Activated CD8-positive, alpha-beta memory T cell treated with anti-CD3 and anti-CD28 coated beads for 4 hours (primary cell): ENCODE measurements at places on chromosomes 6 and 20.

- DNase-seq: no peak
Measured at GRCh38 chr20:16537918-16538317, 35.3 kb downstream of the KIF16B start.

- peak; percentile 26 for DNase-seq
Measured at GRCh38 chr6:111874025-111874415, 768 bp upstream of the FYN start.

- DNase-seq: no peak
Measured at GRCh38 chr6:91664327-91664959, 1077.6 kb upstream of the MAP3K7 start.

DNA sequence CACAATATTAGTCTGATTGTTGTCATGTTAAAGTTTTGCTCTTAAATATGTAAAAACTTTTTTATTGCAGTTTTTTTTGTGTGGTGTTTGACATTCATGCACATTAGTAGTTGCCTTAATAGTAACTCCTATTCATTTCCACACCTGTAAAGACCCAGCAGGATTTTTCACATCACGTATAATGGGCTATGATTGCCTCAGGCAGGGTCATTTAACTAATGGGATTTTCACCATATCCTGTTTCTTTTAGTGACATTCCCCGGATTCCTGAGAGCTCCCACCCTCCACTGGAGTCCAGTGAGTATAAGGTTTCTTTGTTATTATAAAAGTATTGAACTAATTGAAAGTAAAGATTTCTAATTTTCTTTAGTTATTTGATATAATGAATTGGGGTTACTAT is 359.2 kb downstream of the RIMS1 start:
- DNase-seq: no peak

DNA sequence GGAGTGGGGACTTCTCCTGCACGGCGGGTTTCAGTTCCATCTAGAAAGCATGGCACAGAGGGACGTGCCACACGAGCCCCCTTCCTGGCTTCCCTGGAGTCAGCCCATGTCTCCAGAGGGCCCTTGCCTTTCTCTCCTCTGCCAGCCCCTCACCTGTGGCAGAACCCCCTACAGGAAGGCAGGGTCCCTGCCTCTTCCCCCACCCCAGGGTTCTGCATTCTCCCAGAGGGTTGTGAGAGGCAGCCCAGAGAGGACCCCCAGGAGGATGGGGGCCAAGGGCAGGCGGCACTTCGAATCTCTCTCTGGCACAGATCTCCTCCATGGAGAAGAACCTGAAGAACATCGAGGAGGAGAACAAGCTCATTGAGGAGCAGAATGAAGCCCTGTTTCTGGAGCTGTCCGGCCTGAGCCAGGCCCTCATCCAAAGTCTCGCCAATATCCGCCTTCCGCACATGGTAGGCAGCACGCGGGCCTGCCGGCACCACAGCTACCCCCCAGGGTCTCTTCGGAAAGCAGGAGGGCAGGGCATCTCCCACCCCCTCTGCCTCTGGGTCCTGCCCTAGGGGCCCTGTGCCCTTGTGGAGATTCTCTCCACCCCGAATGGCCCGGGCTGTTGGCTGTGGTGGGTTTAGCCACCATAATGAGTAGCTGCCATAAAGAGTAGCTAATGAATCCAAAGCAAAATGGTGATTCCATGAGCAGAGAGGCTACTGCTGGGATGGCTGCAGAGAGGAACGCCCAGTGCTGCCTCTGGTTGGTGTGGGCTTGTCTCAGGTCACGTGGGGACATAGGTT is 15.9 kb upstream of the PCMTD2 start:
- no peak for DNase-seq

- no peak for DNase-seq
Measured at GRCh38 chr6:3873051-3873450, 23.9 kb downstream of the FAM50B start.

GRCh38 chr20:48196001-48196400 is 410.7 kb upstream of the SULF2 start:
- no peak for DNase-seq

DNA sequence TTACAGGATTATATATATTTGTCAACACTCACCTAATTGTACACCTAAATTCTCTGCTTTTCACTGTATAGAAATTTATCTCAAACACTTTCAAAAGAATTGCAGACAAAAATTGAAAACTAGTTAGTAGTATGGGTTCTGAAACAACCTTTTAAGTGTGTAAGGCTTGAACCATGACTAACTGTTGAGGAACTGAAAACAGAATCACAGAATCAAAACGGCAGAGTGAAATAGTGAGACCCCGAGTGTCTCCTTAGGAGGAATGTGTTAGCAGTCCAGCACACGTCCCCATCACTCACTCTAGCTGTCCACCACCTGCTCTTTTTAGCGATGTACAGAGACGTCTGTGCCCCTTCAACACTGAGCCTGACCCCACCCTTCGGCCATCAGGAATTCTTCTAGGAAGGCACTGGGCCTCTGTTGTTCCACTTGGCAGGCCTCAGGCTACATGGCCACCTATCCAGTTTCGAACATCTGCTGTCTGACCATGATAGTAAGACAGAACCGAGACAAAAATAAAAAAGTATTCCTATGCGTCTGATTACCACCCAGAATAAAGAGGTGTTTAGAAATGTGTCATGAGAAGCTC is 227.4 kb downstream of the C6orf118 start:
- DNase-seq: no peak

DNA sequence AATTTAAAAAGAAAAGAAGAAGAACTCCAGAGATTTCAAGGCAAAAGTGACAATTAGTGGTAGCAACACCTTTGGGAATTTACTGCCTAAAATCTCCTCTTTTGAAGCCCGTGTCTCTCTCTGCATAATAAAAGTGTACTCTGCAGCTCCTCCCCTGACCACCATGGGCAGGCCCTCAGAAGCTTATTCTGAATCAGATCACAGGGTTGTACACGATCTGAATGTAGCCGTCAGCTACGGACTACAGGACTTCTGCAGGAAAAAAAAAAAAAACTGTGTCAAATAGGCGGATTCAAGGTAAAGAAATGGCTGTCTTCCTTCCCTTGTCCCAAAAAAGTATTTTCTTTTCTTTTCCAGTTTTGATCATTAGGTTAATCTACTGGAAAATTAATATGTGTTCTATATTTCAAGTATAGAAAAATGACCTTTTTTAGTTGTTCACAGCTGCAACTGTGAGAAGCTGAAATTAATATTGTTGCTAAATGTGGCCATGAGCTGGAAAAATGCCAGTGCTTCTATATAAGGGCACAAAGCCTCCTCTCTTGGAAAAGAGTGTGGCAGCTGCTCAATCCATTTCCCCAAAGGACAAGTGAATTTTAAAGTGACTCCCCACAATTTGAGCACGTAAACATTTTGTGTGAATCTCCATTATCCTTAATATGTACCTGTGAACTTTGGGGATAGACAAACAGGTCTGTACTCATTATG is 397.4 kb downstream of the C6orf118 start:
- no peak for DNase-seq

DNA sequence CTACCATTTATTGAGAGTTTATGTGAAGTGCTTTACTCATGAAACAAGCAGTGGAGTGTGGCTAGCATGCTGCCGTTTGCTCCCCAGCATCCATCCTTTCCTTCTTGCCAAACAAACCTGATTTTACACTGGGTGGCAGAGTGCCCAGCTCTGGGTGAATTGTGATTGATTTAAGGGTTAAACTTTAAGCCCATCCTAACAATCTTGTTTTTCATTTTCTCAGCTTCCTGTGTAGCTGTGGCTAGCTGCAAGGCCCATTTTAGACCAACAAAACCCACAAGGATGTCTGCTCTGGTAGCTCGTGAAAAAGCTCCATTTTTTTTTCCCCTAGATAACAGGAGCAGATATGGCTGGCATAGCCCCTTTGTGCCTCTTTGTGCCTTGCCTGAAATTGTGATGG is 77.7 kb upstream of the KCNG1 start:
- no peak for DNase-seq

DNA sequence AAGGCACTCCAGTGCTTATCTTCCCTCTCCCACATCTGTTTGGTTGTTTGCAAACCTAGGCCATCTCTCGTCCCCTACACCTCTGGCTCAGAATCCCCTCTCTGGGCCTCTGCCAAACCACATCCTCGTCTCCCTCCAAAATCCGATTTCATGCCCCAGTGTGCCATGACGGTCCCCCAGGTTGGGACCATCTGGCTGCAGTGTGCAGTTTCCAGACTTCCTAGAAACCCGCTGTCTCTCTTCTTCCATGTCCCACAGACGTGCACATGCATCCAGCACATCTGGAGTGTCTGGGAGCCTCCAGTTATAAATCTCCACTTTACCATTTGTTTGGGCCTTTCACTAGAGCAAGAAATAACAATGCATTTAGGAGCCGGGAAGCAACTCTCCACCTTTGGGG is 316.2 kb downstream of the KIF16B start:
- no peak for DNase-seq

DNA sequence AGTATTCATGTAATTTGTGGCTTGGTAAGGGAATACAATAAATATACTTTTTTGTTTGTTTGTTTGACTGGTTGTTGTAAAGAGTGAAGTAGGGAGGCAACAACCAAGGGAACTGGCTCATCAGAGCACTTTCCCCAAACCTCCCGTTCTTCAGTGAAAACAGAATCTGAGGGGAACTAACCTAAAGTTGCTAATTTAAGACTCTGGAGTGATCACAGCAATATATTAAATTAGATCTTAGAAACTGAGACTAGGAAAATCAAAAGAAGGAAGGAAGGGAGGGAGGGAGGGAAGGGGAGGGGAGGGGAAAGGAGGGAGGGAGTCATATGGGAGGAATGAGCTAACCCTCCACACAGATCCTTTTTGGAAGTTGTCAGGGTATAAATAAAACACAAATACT is 144.9 kb downstream of the SYNDIG1 start:
- no peak for DNase-seq

DNA sequence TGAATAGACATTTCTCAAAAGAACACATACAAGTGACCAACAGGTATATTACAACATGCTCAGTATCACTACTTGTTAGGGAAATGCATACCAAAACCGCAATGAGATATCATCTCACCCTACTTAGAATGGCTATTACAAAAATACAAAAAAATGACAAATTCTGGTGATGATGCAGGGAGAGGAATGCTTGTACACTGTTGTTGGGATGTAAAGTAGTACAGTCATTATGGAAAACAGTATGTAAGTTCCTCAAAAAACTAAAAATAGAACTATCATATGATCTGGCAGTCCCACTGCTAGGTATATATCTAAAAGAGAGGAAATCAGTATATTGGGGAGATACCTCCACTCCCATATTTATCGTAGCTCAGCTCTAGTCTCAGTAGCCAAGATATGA is 10.9 kb upstream of the SLC17A5 start:
- no peak for DNase-seq

DNA sequence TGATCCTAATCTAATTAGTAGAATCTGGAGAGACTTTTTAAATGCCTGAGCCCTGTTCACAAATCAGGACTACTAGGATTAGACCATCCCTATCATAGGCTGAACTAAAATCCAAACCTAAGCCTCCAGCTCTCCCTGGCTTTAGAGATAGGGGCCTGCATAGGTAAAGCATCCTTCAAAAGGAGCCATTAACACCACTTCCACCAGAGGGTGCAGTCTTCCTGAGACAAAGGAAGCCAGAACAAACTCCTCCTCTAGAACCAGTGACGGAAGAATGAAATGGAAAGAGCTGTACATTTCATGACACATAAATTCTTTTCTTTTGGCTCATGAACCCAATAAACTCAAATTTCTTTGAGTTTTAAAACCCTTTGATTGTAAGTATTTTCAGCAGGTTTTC is 291.2 kb upstream of the ADGRB3 start:
- no peak for DNase-seq

DNA sequence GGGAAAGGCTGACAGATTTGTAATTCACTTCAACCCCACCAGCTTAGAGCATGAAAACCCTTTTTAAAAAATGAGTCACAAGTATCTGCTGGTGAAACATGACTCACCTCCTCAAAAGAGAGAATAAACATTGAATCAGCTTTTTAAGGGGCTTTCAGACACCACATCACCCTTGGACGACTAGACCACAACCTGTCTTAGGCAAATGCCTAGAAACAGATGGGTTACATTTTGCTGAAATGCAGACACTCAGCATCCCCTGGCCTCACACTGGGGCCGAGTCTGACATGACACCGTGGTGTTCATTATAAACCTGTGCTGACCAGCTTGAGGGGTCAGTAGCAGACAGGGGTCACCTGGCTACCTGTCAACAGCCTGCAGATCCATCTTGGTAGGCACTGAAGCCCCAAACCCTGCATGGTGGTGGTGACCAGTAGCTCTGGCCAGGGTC is 175.3 kb upstream of the CST7 start:
- DNase-seq: no peak

DNA sequence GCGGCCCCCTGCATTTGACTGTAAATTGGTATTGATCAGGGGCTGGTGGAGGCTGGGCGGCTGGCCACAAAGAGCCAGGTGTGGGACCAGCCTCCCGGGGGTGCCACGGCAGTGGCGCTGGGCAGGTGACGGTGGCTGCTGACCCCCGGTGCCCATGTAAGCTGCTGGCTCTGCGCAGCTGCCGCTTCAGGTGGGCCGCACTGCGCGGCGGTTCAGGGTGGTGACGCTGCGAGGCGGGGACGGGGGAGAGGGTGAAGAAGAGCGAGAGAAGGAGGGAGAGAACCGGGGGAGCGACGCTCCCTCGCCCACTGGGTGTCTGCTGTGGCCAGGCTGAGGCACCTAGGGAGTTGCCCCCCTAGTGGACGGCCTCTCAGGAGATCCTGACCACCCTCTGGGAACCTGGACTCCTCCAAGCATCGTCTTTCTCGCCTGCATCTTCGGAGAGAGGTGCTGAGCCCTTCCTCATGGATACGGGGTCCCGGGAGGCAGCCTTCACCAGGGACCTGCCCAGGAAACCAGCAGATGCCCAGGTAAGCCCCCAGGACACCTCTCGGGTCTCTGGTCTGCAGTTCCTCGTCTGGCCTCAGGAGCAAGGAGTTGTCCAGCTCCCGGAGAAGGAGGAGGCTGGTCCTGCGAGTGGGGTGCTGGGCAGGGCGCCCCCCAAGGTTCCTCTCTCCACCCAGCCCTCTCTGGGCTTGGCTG is 77.5 kb upstream of the GATA5 start:
- no peak for DNase-seq

- DNase-seq: no peak
Measured at GRCh38 chr6:169932491-169932890, 181.1 kb downstream of the ERMARD start.

DNA sequence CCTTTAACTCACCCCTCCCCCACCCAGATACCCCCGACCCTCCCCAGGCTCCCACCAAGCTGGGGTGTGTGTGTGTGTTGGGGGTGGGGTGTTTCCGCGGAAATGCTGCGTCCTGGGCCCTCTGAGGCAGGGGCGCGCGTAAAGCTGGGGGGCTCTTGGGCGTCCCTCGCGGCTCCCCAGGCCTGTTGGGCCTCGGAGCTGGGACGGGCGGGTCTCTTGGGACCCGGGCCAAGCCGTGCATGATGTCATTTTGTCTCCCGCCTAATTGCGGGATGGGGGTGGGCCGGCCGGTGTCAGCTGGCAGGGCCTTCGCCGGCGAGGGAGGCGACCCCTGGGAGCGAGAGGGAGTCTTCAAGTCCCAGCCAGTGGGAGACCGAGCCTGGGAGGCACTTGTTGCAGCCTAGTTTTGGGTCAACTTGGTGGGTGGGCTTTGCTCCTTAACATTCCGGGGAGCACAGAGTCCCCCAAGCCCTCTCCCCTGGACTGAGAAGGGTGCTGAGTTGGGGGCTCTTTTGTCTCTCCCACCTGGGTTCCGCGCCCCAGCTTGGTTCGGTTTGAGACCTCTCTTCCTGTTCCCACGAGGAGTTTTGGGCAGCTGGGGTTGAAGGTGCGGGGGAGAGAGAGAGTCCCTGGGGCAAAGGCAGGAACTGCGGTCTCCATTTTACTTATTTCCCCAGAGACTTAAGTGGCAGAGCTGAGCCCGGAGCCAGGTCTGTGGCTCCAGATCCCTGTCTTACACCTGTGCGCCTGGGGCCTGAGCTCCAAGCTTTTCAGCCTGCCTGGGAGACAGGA is 623 bp downstream of the MYBL2 start:
- DNase-seq: no peak
